EL (cell line): ENCODE measurements at places on chromosomes 5 and 9.
A peak's percentile ranks its signal among the peaks of the same experiment; 100 is the strongest.

DNA sequence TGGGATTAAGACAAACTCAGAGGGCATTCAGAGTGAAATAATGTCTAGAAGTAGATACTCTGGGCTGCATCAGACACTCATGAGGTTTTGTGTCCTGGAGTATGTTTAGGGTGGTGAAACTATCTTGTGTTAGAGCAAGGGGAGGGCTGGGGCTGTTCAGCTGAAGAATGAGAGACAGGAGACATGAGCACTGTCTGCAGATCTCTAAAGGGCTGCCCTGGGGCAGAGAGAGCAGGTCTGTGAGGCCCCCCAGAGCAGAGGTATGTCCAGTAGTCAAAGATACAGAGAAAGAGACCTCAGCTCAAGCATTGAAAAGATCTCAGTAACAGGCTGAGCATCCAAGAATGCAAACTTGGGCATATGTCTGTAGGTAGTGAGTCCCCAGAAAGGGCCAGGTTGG lies 45.9 kb upstream of the SHB start:
- DNase-seq, result no peak

DNA sequence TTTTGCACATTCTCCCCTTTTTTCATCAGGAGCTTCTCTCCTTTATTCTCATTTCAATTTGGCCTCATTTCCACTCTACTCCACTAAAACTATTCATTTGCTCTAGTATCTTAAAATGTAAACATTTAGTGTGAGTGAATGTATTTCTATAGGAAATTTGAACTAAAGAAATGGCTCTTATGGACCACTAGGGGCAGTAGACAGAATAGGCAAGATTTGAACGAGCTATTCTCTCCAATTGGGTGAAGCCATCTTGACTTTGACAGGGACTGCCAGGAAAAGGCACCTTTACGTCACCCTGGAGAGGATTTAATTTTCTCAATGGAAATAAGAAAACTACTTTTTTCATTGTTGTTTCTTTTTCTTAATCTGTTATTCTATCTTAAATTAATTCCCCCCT lies 666.3 kb downstream of the DNAH5 start:
- no peak for DNase-seq

DNA sequence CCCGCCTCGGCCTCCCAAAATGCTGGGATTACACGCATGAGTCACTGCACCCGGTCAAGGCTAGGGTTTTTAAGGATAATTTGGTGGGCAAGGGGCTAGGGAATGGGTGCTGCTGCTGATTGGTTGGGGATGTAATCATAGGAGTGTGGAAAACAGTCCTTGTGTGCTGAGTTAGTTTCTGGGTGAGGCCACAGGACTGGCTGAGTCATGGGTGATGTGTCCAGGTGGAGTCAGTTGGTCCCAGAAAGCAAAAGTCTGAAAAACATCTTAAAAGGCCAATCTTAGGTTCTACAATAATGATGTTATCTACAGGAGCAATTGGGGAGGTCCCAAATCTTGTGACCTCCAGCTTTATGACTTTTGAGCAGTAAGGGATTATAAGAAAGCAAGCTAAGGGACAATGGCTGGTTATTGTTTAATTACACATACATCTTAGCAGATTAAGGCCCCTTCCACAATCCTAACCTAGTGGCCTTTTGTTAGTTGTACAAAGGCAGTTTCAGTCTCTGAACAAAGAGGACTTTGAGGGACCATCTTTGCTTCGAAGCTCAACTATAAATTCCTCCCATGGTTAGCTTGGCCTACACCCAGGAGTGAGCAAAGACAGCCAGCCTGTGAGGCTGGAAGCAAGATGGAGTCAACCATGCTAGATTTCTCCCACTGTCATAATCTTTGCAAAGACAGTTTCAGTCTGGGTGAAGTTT lies 5.5 kb upstream of the AOPEP start:
- no peak for DNase-seq

DNA sequence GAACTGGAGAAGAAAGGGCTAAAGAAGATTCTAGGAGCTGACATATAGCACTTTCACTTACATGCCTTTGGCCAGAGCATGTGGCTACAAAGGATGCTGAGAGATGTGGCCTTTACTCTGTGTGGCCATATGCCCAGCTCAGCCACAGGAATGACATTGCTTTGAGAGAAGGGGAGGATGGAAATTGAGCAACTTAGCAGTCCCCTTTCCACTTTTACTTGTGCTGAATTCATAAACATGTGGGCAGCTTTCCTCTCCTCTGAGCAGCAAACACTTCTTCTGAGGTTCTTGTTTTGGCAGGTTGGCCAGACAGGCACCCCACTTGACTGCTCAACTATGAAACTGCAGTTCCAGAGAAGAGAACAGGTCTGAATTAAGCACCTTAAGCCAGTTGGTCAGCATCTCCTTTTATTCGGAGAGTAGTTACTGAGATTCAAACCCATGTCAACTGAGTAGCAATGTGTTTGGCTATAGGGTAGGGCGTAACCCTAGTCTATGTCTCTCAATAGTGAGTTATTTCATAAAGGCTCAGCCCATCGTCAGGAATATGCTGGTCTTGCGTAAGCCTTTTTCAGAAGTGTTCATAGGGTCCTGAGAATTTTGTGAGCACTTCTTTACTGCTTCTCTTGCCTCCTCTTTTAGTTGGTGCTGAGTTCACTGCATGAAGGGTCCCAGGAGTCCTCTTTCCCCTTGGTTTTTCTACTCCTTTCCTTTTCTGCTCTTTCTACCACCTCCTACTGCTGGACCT lies 134.5 kb downstream of the PALM2AKAP2 start:
- peak; percentile 86 for DNase-seq

GRCh38 chr5:10593531-10594181 lies 29.8 kb downstream of the ANKRD33B start:
- no peak for DNase-seq

DNA sequence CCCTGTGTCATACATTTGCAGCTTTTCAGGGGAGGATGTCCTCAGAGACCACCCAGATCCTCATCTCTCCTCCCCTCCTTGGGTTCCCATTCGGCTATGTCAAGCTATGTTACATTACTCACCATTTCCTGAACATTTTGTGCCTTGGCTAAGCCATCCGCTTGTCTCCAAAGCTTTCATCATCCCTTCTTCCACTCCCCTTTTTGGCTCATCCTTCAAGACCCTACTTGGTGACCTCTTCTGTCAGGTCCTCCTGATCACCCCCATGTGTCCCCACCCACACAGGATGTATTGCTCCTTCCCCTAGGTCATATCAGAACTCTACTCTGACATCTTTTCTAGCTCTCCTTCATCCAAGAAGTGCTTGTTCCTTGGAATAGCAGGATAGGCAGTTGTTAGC lies 81.8 kb downstream of the BOD1 start:
- DNase-seq, result no peak

- DNase-seq, result no peak
Observed at GRCh38 chr5:16909464-16909863, 26.6 kb downstream of the MYO10 start.

GRCh38 chr9:14030375-14031059 lies 283.4 kb downstream of the NFIB start:
- DNase-seq, result peak; percentile 61

GRCh38 chr9:69971643-69972449 lies 71.8 kb upstream of the MAMDC2 start:
- peak; percentile 69 for DNase-seq

DNA sequence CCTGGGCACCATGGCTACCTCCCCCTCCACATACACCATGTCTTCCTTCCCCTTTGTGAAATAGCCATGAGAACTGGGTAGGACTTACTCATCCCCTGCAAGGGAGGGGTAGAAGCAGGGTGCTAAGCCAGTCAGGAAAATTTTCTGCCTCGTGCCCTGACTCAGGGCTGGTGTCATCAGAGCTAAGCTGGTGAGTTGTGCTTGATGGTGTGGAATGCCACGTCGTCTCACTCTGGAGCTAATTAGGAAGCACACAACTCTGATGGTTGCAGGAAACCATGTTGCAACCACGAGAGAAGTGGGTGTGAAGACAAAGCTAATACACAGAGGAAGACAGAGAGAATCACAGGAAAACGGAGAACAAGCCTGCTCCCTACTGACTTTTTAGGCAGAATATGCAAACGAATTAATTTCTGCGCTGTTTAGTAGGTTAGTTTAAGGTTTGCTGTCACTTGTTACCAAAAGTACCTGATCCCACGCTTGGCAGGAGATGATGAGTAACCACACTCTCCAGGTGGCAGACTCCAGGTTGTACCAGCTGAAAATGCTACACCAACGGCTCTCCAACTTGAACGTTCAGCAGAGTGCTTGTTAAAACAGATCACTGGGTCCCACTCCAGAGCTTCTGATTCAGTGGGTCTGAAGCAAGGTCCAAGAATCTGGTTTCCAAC lies 54.5 kb downstream of the STK10 start:
- DNase-seq, result peak; percentile 95

- no peak for DNase-seq
Observed at GRCh38 chr5:59823420-59823819, 70.1 kb downstream of the PDE4D start.

DNA sequence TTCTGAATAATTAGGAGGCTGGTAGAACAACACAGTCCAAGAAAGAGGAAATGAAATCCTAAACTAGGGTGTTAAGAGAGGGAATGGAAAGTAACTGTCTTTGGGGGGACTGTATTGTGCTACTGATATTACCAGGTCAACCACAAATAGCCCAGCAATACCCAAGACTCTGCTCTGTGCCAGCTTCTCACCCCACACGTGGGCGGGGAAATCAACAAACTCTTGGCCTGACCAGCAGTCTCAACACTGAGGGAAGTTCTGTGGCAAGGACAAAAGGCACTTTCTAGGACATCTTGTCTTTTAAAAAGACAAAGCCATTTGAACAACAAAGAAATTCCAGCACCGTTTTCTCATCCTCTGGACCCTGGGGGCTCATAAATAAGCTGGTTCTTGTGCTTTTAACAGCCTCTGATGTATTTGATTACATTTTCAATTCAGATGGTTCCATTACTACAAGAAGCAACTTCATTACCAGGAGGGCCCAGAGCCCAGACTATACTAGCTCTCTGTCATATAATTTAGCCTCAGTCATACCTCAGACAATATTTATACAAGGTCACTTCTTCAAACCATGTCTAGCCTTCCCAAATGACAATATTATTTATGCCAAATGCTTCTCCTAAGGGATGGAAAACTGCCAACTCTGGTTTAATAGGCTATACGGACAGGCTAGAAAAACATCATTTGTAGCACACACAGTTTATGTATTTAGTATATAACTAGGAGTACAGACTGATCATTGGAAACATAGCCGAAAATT lies 297.8 kb downstream of the CWC27 start:
- peak; percentile 8 for DNase-seq

DNA sequence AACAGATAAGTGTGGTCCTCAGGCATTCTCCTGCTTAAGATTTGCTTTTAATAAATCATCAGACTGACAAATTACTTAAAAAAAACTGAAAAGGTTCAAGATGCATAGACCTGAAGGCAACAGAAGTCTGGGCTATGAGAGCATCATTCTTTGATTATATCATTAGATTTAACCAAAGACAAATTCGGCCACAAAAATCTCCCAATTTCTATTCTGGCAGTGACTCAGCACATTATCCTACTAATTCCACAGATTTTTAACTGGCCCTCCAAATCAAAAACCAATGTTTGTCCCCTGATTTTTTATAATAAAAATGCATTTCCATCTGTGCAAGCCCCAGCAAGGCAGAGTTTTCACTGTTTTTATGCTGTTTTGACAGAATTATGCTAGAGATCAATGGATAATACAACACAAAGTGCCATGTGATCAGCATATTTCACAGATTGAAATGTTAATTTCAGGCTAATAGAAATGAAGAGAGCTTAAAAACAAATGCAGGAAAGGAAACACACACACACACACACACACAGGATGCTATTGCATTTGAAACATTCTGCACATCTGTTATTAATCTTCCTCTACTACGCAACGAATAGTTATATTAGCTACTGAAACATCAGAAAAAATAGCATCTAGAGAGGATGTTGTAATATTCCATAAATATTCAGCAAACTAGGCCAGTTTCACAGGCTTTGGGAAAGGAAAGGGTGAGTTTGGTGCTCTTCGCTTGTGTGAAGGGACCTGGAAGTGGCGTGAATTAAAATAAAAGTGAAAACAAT lies 177.6 kb upstream of the ST8SIA4 start:
- DNase-seq, result no peak

DNA sequence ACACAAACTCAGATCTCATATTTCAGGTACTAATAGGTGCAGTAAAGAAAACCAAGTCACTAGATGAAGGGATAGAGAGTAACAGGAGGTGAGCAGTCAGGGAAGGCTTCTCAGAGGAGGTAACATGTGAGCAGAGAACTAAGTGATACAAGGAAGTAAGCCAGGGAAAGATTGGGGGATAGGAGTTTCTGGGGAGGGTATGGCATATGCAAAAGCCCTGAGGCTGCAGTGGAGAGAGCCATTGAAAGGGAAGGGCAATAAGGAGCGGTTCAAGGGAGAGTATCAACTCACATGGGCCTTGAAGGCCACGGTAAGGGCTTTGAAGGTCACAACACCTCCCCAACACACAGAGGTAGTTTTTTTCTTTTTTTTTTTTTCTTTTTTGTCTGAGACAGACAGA lies 6.9 kb downstream of the OLFML2A start:
- no peak for DNase-seq

GRCh38 chr9:17795744-17796143 lies 216.9 kb downstream of the SH3GL2 start:
- DNase-seq, result no peak

DNA sequence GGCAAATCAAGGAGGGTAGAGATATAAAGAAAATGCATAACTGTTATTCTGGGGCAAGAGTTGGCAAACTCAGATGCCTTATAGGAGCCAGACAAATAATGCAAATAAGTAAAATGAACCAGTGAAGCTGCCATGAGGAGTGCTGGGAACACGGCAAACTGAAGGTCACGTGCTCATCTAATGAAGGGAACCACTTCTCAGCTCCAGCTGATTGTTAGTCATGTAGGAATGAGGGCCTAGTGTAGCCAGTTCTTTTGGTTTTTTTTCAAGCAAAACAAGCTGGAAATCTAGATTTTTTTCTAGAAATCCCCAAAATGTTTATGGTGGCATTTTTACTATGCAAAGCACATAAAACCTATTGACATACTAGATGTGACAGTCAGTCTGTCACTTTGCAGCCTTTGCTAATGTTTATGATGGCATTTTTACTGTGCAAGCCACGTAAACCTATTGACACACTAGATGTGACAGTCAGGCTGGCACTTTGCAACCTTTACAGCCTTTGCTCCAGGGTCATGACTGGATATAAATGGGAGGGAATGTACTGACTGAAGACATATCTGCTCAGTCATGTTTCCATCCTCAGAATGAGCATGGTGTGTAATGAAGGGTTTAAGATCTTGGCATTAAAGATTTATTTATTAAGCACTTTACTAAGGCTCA lies 39.4 kb downstream of the RUSC2 start:
- no peak for DNase-seq

- no peak for DNase-seq
Observed at GRCh38 chr5:136079195-136079985, 50.6 kb downstream of the TGFBI start.

- no peak for DNase-seq
Observed at GRCh38 chr9:100555471-100555870, 22.4 kb upstream of the CAVIN4 start.

- DNase-seq, result no peak
Observed at GRCh38 chr9:91836515-91836914, 113.5 kb downstream of the ROR2 start.

- no peak for DNase-seq
Observed at GRCh38 chr9:18330401-18331309, 143.3 kb upstream of the ADAMTSL1 start.

GRCh38 chr5:33641744-33642505 lies 201.2 kb downstream of the TARS1 start:
- DNase-seq, result peak; percentile 18
